GM18507 (cell line): ENCODE measurements at places on chromosomes 16 and 17.

DNA sequence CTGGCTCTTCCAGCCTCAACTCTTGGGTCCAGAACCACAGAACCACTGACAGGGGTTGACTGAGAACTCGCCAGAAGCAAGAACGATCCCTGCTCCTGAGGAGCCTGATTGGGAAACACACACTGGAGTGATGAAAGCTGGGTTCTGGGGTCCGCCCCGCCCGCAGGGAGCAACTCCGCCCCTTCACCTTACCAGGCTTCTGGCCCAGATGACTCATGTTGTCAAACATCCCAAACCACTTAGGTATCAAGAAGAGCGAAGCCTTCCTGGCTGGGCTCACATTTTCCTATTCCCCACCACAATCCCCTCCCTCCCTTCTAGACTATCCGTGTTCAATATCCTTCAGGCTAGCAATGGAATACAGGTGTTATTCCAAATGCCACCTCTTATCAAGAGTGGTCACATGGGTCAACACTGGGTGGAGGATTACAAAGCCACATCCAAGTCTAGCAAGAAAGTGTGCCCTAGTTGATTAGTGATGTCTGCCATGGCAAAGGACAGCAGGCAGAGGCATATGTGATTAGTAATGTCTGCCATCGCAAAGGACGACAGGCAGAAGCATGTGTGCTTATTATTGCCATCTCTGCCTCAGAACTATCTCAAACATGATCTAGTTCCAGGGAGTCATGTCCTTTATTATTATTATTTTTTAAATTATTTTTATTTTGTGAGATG is 70.5 kb downstream of the TIMM22 start:
- no peak for DNase-seq

GRCh38 chr16:12681653-12682052 is 122.0 kb downstream of the CPPED1 start:
- DNase-seq = no peak

GRCh38 chr16:50706250-50706649 is 12.8 kb downstream of the NOD2 start:
- no peak for DNase-seq

GRCh38 chr16:15950161-15950854 is 892 bp downstream of the ABCC1 start:
- DNase-seq = no peak

GRCh38 chr16:65122724-65123395 is 997 bp upstream of the CDH11 start:
- no peak for DNase-seq

GRCh38 chr17:55063885-55064874 is 95.6 kb downstream of the STXBP4 start:
- no peak for DNase-seq

- no peak for DNase-seq
These were observed 7.8 kb downstream of the PIGS start for GRCh38 chr17:28563475-28563874.

- DNase-seq = no peak
These were observed 36.5 kb upstream of the TOB1 start for GRCh38 chr17:50902372-50903353.

DNA sequence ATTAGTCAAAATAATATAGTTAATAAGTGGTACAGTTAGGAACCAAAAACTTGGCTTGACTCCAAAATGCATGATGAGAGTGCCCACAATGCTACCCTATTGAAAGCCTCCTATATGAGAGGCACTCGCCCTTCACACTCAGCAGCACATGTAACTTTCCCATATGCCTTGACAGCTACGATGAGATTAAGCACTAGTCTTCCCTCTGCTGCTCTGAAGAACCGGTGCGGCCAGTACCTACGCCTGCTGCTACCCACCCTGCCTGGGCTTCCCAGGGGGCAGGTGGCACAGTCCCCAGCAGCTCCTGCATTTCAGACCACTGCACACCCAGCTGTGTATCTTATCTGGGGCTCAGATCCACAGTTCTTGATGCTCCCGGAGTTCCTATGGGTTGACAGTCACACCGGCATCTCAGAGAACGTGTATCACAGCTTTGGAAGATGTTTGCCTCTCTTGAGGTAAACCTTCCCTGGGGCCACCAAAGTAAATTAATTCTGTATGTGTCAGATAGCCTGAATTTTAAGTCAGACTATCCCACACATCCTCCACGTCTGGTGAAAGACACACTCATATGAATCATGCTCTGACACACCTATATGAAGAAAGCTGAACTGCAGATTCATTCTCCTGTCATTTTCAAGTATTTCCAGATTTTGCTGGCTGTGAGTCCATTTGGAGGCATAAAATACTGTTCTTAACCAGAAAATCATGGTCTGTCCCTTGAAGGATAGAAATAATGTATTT is 77.8 kb downstream of the MYH10 start:
- no peak for DNase-seq
